NCI-H82 (cell line): ENCODE measurements at places on chromosomes 12 and 14.

DNA sequence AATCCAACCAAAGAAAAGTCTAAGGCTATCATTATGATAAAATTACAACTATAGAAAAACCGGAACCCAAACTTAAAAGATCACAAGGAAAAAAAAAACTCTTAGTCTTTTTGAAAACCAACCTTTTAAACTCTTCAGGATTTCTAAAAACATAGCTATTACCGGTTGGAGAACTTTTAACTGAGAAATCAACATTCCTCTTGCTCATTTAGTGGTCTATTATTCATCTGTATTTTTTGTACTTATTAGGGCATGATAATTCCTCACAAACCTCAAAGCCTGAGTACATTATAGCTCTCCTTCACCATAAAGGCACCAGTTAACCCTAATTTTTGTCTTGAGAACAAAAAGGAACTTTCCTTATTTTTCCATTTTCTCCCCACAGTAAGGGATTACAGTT, 10.4 kb downstream of the LUM start:
- no peak for DNase-seq

DNA sequence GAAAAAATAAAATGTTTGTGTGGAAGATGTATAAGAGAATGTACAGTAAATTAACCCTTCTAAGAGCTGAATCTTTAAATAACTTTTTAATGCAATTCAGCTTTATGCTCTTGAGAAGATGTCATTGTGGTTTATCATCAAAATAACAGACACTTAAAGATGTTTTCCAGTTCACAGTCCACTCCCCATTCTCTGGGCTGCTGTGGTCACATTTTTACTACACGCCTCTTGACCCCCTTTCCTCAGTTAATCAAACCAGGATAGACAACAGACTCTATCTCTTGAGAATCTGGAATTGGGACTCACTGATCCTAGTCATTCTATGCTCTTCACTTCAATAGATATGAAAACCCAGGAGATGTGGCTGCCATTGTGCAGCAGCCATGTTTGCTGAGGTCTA, 24.7 kb upstream of the OR6J1 start:
- DNase-seq, result no peak

DNA sequence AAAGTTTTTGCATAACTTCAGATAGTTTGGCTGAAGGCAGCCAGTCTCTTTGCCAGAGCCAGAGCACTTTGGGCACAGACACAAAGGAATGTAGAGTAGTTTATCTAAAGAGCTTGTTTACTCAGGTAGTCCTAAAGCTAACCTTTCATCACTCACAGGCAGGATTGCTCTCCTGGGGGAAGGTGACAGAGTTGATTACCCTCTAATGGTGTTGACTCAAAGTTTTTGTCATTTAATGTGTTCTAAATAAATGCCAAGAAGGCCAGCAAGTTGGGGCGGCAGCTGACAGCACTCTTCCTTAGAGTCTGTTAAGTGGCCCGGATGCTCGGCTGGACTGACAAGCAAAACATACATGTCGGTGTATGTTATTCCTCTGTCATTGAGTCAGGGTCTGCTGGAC, 9.3 kb upstream of the TAS2R46 start:
- no peak for DNase-seq

DNA sequence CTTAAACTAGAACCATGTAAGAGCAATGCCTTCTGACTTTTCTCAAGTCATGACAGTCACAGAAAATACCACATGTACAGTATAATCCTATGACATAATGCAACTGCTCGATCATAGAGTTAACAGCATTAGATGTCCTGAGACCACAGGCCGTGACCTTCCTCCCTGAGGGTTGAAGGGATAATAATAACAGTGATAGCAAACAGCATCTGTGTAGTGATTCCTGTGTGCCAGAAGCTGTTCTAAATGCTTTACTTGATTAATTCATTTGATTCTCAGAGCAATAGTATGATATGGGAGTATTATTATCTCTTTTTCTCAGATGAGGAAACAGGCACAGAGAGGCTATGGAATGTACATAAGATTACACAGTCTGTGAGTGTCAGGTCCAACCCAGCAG, 53.2 kb downstream of the SLC35F4 start:
- peak; percentile 96 for DNase-seq

DNA sequence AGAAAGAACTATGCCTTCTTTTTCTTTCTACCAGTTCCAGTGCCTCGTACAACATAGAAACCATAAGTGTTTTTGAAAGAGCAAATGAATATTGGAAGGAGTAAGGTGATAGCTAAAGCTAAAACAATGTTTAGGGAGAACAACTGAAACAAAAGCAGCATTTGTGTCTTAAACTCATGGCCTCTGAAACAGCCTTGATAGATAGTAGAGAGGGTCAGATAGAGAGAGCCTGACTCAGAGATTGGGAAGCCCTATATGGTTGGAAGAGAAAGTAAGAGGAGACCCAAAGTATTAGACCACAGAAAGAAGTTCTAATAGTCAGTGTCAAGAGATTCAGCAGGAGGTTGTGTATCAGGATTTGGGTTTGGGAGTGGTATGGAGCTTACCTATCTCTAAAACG, 79.6 kb upstream of the IFNG-AS1 start:
- DNase-seq, result no peak

- DNase-seq, result peak; percentile 64
Observed at GRCh38 chr12:121800694-121801594, 2.9 kb upstream of the SETD1B start.

- DNase-seq, result no peak
Observed at GRCh38 chr14:25111061-25111601, 61.2 kb upstream of the STXBP6 start.

DNA sequence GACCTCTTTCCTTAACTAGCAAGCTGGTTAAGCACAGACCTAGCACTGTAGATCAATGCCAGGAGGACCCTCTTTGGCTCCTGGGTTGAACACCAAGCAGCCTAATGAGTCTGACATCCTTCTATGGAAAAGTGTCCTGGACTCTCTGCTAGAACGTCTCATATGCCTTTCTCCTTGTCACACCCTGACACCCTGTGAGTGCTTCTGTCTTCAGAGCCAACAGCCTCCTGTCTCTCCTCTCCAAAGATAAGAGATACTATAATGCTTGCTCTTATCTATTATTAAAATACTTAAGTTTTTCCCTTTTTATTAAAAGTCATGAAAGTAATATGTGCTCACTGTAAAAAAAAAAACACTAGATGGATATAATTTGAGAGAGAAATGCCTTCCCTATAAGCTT, 222.7 kb downstream of the FOXN3 start:
- no peak for DNase-seq

- no peak for DNase-seq
Observed at GRCh38 chr12:65204886-65205525, 35.6 kb downstream of the LEMD3 start.
